CD4-positive, alpha-beta T cell treated with Interleukin-4 for 4 hours (primary cell): ENCODE measurements at places on chromosomes 5 and 9.

DNA sequence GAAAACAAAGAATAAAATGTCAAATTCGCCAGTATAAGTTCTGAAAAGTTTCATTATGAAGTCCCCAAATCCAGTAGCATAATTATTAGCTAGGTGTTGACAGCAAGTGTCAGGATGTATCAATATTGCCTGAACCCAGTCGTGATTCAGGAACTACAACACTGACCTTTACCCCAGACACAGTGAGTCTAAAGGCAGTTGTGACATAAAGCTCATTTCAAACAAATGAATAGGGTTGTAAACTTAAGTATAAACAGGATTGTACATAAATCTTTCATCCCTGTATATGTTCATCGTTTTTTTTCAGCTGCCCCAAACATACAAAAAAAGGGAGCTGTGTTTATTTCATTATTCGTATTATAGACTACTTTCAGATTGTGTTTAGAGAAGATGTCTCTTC is 385.7 kb downstream of the PLK2 start:
- no peak for DNase-seq

DNA sequence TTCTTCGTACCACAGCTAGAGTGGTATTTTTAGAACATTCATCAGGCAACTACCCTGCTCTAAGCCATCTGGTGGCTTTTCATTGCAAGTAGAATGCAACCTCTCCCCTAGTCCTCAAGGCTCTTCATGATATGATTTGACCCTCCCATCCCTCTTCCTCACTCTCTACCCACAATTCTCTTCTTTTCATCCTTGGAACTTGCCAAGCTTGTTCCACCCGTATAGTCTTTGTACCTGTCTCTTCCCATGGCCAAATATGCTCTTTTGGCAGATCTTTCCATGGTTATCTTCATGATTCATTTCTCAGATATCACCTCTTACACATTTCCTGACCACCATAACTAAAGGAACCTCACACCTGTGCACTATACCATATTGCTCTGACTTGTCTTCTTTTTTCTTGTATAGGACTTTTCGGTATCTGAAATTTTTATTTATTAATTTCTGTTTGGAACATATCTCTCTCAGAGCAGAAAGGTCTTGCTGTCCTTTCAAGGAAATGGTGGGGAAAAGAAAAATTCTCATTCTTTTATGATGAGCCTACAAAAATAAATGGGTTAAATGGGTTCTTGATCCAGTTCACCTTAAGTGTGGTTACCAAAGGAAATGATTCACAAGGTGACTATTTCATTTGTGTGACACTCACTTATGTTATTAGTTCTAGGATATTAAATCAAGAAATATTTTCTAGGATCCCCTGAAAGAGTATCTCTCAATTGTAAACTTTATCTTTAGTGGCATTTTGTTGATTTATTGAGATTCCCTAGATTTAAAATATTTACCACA is 3.7 kb upstream of the CD274 start:
- DNase-seq: no peak

DNA sequence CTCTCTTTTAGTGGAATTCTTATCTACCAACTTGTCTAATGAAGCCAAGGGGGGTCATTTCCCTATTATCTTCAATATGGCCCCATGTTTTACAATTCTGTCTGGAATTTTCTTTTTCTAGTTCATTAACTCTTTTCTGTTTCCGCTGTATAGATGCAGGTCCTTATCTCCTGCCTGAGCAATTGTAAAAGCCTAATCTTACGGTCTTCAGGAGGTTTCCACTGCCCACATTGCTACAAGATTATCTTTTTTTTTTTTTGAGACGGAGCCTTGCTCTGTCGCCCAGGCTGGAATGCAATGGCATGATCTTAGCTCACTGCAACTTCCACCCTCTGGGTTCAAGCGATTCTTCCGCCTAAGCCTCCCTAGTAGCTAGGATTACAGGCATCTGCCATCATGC is 132.3 kb downstream of the UNC13B start:
- DNase-seq: no peak

- DNase-seq: no peak
Measured at GRCh38 chr9:124863371-124863871, 1.5 kb downstream of the ARPC5L start.

GRCh38 chr9:20725675-20726074 is 41.6 kb downstream of the FOCAD start:
- DNase-seq: no peak

GRCh38 chr5:68445257-68446069 is 229.9 kb downstream of the PIK3R1 start:
- no peak for DNase-seq

DNA sequence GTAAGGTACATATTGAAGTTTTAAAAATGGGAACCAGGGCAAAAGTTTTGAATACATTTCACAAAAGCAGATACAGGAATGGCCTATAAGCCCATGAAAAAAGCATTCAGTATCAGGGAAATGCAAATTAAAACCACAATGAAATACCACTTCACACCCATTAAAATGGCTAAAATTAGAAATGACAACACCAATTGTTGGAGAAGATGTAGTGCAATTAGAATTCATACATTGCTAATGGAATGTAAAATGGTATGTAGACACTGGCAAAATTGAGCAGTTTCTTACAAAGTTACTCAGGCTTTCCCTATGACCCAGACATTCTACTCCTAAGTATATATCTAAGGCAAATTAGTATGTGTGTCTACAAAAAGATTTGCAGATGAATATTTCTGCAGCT is 34.2 kb downstream of the CDC14B start:
- DNase-seq: no peak

DNA sequence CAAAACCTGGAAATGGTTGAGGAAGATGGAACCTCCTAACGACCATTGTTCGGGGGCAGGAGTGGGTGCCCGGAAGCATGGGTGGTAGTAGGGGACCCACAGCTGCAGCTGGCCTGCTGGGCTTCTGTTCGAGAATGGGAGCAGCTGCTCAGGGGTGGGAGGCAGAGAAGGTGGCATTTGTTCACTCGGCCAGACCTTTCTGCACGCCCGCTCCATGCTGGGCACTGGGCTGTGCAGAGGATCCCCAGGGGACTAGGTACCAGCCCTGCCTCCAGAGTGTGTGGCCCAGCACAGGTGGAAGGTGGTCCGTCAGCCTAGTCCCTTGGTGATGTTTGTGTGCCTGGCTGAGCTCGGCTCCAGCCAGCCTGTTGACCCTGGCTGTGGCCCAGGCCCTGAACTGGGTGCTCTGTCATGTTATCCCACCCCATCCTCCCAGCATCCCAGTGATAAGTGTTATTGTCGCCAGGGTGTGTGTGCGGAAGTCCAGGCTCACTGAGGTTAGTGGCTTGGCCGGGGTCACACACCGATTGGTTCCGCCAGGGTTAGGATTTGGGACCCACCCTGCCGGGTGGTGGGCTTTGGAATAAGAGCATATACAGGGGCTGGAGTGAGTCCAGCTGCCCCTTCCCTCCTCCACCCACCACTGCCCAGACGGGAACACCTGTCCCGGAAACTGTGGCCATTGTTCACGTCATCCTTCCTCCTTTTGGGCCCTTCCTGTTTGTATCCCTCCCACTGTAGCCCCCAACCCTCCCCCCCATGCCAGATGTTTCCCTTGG is 4.8 kb downstream of the N4BP3 start:
- no peak for DNase-seq

GRCh38 chr5:90231688-90232087 is 177.9 kb downstream of the CETN3 start:
- DNase-seq: no peak

DNA sequence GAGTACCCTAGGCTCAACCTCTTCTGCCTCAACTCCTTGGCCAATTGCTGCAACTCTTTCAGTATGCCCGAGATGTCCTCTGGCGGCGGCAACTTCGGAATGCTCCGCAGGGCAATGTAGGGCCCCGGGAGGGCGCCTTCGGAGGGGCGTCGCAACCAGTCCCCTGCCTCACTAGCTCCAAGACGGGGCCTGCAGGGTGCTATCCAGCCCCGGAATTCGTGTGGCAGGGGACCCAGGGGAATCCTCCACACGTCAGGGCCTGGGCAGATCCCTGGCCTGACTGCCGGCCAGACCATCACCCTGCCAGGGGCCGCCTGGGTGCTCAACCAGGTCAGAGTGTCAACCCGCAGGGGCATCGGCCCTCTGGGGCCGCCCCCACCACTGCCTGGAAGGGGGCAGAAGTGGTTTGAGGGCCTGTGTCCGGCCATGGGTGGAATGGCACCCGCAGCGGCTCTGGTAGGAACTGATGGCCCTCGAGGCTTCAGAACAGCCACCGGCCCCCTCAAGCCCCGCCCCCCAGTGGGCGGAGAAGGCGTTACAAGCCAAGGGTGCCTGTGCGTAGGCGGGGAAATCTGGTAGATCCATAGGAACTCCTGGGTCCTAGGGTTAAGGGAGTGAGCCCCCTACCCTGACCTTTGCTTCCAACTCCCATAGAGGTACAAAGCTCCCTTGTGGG is at the start of gene POU5F2:
TSS of gene POU5F2 (minus strand) at position 465 of the 676 bp plus-strand sequence. CDS start at position 428, 37 bp downstream.
- DNase-seq: no peak

DNA sequence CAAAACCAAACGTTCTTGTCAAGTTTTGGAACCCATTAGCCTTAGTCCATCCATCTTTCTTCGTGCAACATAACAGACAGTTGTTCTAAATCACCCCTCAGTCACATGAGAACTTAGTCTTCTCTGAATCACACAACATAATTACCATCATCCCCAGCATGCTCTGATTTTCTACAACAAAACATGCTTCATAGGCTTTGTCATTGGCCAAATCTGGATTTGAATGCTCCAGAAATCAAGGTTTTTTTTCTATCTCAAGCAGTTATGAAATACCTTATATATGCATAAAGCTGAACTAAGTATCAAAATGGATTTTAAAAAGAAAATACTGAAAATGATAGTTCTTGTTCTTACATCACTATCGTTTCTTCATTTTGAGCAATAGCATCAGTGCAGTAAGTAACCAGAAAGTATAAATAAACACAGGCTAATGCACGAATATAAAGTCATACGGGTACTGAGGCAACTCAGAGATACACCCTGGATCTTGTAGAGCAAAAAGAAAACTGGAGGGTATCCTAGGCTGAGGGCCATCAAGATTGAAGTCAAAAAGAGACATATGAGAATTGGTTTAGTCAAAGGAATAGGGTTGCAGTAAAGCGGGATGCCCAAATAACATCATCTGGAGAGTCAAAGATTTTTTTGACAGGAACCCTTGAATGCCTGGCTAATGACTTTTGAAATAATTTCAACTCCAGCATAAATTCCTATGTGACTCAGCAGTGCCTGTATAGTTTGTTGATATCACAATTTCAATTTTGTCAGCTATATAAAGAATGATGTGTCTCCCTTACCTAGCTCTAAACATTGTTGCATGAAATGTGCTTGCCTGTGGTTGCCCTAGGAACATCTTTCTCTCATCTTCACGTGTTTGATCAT is 164.7 kb downstream of the ADAMTSL1 start:
- no peak for DNase-seq

DNA sequence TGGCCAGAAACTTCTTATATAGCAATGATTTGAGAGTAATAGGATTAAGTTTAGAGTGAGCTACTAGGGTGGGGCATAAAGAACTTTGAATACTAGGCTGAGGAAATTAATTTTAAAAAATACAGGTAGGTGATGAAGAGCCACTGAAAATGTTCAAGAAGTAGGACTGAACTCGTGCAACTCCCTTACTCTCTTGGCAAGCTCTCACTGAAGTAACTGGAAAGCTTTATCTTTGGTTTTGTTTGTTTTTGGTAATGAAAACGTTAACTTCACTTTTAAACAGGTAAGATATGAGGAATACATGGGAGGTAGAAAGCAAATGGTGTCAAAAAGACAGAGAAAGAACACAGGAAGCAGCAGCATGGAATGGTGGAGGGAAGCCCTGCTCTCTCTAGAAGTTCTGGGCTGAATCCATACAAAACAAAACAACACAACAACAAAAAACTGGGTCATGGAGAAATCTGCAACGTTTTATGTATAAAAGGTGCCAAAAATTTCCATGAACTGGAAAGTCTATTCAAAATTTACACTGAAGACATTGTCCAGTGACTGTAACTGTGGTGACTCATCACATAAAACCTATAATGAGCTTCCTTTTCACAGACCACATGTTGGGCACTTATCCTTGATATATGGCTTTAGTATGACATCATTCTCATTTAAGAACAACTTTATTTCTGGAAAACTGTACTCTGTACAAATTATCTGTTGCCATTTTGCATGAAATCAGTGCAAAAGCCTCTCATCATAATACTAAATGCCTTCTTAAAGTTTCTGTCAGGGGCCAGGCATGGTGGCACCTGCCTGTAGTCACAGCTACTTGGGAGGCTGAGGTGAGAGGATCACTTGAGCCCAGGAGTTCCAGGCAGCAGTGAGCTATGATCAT is 91.2 kb upstream of the CHD1 start:
- no peak for DNase-seq

DNA sequence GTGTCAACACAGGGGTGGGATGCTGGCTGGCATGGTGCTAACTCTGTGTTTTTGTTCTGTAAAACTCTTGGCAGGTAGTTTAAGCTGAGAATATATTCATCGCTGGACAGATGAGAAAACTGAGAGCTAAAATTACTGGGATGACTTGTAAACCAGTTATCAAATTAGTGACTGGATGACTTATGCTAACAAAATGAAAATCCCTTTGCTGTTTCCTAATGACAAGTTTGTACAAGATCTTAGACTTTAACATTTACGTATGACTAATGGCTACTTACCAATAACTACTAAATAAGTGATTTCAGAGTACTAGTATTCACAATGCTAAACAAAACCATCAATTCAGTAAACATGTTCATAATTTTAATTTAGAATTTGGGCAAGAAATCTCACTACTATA is 854.8 kb upstream of the ARRDC3 start:
- DNase-seq: no peak

GRCh38 chr9:131814707-131815106 is 74.8 kb upstream of the RAPGEF1 start:
- no peak for DNase-seq

GRCh38 chr5:144093400-144093799 is 77.1 kb downstream of the YIPF5 start:
- DNase-seq: no peak

- no peak for DNase-seq
Measured at GRCh38 chr9:89225991-89226471, 47.4 kb upstream of the SHC3 start.

DNA sequence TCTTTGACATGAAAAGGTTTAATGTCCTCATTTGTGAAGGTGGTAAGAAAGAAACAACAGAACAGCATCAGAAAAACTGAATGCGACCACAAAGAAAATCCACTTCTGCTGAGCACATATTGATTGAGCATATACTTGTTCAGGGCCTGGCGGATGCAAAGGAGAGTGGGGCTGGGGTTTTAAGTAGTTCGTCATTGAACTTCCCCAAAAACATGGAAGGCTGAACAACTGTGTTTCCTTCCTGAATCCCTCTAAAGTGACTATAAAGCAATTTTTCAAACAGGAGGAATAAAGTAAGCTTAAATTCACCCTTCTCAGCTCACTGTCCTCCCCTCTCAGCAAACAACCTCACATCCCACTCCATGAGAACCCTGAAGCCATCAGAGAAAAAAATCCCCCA is 262.9 kb downstream of the AGTPBP1 start:
- no peak for DNase-seq

GRCh38 chr5:1640421-1640881 is 116.7 kb upstream of the LPCAT1 start:
- no peak for DNase-seq

DNA sequence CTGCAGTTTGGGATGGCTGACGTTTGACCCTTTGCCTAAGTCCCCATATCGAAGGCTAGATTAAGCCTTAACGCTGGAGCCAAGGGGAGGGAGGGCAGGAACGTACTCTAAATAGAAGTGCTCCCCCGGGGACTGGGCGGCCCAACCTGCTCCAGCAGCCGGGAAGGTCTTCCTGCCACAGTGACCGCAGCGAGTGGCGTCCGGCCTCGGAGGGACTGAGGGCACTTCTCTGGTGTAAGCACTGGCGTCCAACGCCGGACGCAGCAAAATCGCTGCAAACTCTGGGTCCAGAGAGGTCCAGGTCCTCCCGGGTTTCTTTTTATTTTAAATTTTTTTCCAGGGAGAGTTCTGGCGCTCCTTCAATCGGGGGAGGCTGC is 505 bp upstream of the ACER2 start:
- no peak for DNase-seq

- DNase-seq: no peak
Measured at GRCh38 chr9:86531971-86532640, 177.9 kb upstream of the TUT7 start.
